ENCODE measurements at places on chromosomes 4 and X. TPM values are rescaled to one million over a fixed set of nuclear protein-coding genes. Genes with fewer than 3 reads are reported as not detected.

The FMR1NB gene
- total RNA-seq, result not detected

The SYP gene
- total RNA-seq, result 0.59 TPM

The EMCN gene
- total RNA-seq, result 3.6 TPM

The ANKRD50 gene
- total RNA-seq, result 59.8 TPM

The ADGRG4 gene
- under 0.01 TPM for total RNA-seq

The CLGN gene
- 0.07 TPM for total RNA-seq

The FAT4 gene
- total RNA-seq, result 39.0 TPM

The CCNI gene
- total RNA-seq, result 228 TPM

The FATE1 gene
- not detected for total RNA-seq

The DRP2 gene
- 1.8 TPM for total RNA-seq

The AFF2 gene
- total RNA-seq, result 0.07 TPM

The CNKSR2 gene
- 0.66 TPM for total RNA-seq

The MXRA5 gene
- 0.65 TPM for total RNA-seq

The CLDN34 gene
- total RNA-seq, result not detected

The ETFDH gene
- 31.5 TPM for total RNA-seq

The NEXMIF gene
- 0.03 TPM for total RNA-seq

The HERC6 gene
- 8.1 TPM for total RNA-seq

The PHEX gene
- total RNA-seq, result 0.46 TPM

The IL21 gene
- total RNA-seq, result not detected

The TAF7L gene
- total RNA-seq, result 0.20 TPM

The SMAD1 gene
- total RNA-seq, result 7.9 TPM

The STK32B gene
- 3.2 TPM for total RNA-seq

The SPIN2A gene
- 0.53 TPM for total RNA-seq

The RBMX2 gene
- 16.4 TPM for total RNA-seq

The PLAC8 gene
- total RNA-seq, result not detected

Measured in smooth muscle cell of the pulmonary artery (primary cell).